ENCODE measurements at places on chromosomes 7 and 10.
A peak's percentile ranks its signal among the peaks of the same experiment; 100 is the strongest.

GRCh38 chr10:117652228-117653169, 110.0 kb downstream of the EMX2 start:
- DNase-seq, result no peak

DNA sequence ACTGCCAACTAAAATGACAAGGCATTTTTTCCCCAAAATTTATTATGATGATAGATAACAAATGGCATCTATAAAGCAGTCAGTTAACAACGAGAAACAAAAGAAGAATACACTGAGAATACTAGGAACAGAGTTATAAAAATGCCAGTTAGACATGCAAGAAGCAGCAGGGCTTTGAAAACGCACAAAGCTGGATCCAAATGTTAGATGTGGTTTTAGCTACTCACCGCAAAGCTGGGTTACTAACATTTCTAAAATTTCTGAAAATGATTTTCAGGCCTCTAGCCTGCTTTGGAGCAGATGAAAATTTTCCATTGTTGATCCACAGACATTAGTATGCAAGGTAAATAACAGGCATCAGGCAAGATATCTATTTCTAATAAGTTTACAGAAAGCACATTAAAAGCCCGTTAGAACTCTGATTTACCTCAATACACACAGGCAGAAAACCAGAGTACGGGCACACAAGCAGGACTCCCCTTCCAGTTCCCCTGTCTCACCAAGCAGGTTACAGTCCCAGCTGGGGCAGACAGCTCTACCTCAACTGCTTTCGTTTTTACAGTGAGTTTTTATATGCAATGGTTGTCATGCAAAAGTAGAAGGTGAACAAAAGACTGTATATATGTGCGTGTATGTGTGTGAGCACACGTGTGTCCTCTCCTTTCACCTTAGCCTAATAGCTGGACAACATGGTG, 37.9 kb downstream of the GLI3 start:
- DNase-seq, result peak; percentile 84

DNA sequence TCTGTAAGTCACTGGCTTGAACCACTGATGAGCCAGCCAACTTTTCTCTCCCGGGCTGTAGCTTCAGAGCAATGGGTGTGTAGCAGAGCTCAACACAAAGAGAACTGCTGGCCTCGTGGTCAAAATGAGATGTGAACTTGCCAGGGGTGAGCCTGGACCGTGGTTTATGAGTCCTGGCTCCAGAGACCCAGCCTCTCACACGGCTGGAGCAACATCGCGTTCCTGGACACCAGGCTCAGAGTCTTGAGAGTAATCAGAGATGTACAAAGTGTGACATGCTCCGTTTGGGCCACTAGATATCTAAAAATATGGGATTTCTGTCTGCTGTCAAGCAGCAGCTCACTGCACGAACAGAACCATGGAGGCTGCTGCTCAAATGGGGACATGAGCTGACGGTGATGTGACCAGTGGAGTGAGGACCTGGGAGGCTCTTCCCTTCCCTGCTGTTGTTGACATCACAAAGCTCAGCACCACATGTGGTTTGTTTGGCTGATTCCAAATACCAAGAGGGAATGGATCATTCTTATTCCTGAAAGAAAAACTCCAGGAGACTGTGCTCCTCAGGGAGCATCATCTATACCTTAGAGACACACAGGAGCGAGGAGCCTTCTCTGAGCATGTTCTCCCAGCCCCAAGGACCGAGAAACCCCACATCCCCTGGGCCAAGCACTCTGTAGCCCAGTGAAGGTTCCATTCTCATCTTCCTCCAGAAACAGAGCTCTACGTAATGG, 9.2 kb upstream of the SVIL start:
- peak; percentile 37 for DNase-seq

- DNase-seq, result no peak
These were observed 493.8 kb upstream of the MGMT start for GRCh38 chr10:128973221-128973620.

- no peak for DNase-seq
These were observed 17.1 kb downstream of the ST7 start for GRCh38 chr7:116970238-116970910.

- peak; percentile 6 for DNase-seq
These were observed 75.3 kb upstream of the TAS2R16 start for GRCh38 chr7:123070702-123071286.

DNA sequence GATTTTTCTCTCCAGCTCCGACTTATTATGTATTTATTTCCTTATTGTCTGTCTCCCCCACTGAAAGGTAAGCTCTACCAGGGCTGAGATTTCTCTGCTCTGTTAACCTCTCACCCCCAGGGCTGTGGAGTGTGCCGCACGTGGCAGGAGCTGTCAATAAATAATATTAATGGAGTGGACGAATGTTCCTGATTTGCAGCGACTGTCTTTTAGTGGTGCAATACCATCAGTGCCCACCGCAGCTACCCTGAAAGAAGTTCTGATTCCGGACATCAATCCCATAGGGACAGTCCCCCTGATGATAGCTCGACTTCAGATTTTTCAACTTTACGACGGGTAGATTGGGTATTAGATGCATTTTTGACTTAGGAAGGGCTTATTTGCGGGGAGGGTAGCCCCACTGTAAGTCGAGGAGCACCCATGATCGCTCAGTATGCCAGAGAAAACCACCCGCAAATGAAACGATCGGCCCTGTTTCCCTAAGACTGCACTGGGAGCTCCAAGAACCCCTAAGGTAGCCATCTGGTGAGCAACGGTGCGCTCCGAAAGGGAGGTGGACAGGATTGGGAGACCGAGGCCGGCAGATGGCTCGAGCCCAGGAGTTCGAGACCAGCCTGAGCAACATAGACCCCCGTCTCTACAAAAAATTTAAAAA, 986 bp upstream of the PPP2R2D start:
- no peak for DNase-seq

GRCh38 chr7:11748884-11749283, 83.1 kb downstream of the THSD7A start:
- DNase-seq, result no peak

DNA sequence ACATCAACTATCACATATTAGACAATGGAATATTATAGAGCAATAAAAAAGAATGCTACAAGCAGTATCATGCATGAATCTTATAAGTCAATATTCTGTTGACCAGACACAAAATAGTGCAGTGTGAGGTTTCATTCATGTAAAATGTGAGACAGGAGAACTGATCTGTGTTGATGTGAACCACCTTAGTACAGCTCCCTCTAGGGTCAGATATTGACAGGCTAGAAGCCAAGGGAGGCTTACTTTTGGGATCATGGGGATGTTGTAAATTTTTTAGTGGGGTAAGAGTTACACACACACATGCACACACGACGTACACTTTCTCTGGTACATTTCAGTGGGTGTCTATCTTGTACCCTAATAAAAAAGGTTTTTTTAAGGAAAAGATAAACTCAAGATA, 231.6 kb upstream of the FOXK1 start:
- no peak for DNase-seq

- no peak for DNase-seq
These were observed 120.9 kb downstream of the CACNB2 start for GRCh38 chr10:18261063-18261610.

GRCh38 chr10:96439725-96440124, 74.0 kb downstream of the TLL2 start:
- no peak for DNase-seq

DNA sequence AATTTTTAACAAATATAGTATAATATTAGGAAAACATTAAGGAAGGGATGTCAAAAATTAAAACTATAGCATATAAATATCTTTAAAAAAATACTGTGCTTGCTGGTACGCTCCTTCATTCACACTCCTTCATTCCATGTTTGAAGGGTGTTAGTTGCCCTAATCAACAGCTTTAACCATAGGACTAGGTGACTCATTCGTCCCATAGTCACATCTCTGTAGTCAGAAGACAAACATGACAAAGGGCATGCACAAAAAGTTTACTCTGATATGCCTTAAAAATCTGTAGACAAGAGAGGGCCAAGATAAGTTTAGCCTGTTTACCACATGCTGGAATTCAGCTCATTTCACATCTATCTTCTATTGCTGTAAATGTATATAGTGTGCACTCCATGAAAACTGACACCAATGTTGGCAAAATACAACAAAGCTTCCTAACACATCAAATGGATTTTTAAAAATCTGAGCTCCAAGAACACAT, 646 bp downstream of the FAM13C start:
- DNase-seq, result peak; percentile 17

DNA sequence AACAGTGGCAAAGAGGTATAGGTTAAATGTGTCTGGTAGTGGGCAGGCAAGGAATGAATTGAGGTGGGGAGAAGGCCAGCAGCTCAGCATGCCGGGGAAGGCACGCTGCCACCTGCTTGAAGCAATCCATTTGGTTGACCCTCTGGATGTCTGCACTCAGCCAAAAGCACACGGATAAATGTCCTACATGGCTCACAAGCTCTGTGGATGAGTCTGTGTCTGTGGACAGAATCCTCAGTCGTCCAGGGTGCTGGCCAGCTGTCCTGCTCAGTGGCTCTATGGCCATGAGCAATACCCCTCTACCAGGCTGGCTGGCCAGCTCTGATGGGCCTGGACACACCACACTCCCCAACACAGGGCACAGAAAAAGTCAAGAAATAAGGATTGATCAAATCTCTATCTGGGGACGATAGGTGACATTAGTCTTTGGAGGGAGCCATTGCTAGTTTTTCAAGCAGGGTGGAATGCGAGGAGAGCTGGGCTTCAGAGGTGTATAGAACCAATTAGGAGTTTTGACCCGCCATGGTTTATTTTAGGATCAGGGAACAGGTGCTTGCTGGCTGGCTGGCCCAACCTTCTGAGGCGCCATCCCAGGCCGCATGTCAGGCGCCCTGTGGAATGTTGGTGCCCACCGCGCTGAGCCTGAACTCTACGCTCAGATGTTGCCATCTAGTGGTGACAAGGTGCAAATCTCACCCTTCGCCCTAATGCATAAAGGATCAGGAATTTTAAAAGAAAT, 493.4 kb downstream of the TNS3 start:
- DNase-seq, result peak; percentile 73

DNA sequence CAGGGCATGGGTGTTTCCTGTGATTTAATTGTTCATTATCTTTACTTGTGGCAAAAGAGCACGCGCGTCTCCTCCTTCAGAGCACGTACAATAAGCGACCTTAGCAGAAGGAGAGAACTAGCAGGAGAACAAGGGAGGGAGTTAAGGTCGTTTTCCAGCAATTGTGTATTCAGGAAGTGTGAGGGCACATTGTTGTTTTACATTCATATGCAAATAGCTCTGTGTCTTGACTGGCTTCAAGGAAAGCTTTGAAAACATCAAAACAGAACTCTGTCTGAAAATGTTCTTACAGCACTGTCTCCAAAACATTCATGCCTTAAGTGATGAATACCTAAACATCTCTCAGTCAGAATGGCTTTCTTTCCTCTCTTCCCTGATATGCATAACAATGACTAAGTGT, 499.1 kb downstream of the ACTR3B start:
- DNase-seq, result no peak

DNA sequence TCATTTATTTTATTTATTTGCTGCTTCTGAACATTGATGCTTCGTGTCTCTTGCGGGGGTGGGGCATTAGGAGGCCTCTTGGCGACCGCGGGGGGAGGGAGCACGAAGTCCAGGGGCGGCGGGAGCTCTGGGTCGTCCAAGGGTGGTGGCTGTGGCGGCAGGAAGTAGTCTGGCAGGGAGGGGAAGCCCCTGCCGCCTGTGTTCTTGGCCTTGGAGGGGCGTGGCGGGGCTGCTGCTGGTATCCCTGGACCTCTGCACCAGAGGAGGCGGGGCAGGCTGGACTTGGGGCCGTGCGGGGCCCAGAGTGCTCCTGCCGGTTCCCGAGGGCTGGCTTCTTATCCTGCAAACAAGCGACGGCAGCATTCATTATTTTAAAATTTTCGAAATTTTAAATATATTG, 70.5 kb upstream of the ABI1 start:
- DNase-seq, result no peak

- no peak for DNase-seq
These were observed 12.4 kb upstream of the RET start for GRCh38 chr10:43064331-43065075.

- no peak for DNase-seq
These were observed 203.0 kb downstream of the CCSER2 start for GRCh38 chr10:84531396-84531795.

DNA sequence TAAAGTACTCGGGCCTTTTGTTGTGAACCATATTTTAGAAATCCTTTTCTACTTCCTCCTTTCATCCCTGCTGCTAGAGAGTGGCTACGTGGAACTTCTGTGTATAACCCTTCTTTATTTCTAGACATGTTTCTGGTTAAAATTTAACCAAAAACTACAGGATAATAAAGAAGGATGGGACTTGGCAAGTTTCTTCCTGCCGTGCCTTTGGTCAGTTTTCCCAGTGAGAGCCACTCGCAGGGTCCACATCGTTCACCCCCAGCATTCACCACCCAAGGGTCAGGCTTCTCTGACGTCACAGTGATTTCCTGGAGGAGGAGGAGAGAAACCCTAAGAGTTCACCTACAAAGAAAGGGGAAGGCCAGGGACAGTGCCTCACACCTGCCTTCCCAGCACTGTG, 45.4 kb downstream of the NKX6-2 start:
- no peak for DNase-seq

DNA sequence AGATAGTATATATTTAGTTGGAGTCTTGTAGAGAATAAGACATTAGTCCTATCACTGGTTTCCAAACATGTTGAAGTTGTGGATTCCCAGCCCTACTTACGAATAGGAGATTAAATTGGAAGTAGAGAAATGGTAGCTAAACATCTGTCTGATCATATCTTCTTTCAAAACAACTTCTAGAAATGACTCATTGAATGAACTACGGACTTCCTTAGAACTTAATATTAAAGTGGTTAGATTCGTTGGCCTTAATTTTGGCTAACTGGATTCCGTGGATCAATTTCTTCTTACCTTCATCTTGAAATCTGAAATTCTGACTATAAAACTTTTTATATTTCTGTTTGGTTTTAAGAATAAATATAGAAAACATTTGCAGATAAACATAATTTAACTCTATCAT, 3.4 kb downstream of the PHF14 start:
- DNase-seq, result no peak

GRCh38 chr7:11415101-11415500, 416.9 kb downstream of the THSD7A start:
- no peak for DNase-seq

DNA sequence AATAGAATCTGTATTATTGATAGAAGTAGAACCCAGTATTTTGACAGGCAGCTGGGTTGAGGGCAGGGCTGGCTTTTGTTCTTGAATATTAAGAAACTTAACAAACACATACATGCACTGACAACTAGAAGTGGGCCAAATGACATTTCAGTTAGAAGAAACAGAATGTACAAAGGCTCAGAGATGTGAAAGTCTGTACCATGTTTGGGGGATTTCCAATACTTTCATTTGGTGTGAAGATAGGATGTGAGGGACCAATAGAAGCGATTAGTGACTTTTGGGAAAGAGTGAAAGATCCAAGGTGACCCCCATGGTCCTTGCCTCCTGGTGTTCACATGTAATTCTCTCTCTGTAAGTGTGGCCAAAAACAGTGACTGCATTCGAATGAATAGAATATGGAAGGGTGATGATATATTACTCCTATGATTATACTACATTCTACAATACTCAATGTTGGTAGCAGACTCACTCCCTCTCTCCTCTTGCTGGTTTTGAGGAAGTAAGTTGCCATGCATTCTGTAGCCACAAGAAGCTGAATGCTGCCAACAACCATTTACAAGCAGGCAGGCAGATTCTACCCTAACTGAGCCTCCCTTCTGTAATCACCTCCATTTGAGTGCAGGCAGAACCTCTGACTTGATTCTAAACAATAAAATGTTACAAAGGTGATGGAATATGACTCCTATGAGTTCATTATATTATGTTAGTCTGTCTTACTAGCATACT, 151.4 kb downstream of the TMEM168 start:
- DNase-seq, result no peak

Measured in fibroblast of skin of scalp (primary cell).